ENCODE measurements at places on chromosomes 5 and 9. TPM values are rescaled to one million over a fixed set of nuclear protein-coding genes. Genes with fewer than 3 reads are reported as not detected.

Gene SAPCD2
- total RNA-seq: 0.75 TPM

Gene SPOCK1
- 188 TPM for total RNA-seq

Gene TRAF1
- 3.4 TPM for total RNA-seq

Gene PLAC8L1
- not detected for total RNA-seq

Gene FRMPD1
- not detected for total RNA-seq

Gene RASEF
- not detected for total RNA-seq

Gene LCN10
- not detected for total RNA-seq

Gene EGFL7
- 35.9 TPM for total RNA-seq

Gene LOX
- total RNA-seq: 151 TPM

Gene GARIN3
- not detected for total RNA-seq

Gene ABO
- not detected for total RNA-seq

Gene NR4A3
- 0.12 TPM for total RNA-seq

Gene GABRP
- total RNA-seq: not detected

Gene OR1L1
- total RNA-seq: not detected

Gene HEXB
- total RNA-seq: 112 TPM

Gene IRX4
- not detected for total RNA-seq

Data from cardiac ventricle fibroblast (primary cell).